ENCODE measurements at places on chromosomes 3 and 15.

DNA sequence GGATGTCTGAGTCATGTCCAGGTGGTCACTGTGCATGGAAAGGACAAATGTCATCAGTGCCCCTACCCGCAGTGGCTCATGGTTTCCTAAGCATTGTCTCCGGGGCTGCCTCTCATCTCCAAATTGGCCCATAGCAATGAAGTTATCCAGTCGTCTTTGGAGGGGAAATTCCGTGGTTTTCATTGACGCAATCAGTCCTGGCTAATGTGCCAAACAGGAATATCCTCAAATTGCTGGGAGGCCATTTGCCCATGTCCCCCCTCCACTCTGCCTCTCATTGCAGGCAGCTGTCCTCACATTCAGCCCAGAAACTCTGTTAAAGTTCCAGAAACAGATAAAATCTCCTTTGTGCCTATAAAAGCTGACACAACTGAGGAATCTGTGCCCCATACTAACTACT is 81.6 kb downstream of the MCTP2 start:
- peak; percentile 74 for DNase-seq

DNA sequence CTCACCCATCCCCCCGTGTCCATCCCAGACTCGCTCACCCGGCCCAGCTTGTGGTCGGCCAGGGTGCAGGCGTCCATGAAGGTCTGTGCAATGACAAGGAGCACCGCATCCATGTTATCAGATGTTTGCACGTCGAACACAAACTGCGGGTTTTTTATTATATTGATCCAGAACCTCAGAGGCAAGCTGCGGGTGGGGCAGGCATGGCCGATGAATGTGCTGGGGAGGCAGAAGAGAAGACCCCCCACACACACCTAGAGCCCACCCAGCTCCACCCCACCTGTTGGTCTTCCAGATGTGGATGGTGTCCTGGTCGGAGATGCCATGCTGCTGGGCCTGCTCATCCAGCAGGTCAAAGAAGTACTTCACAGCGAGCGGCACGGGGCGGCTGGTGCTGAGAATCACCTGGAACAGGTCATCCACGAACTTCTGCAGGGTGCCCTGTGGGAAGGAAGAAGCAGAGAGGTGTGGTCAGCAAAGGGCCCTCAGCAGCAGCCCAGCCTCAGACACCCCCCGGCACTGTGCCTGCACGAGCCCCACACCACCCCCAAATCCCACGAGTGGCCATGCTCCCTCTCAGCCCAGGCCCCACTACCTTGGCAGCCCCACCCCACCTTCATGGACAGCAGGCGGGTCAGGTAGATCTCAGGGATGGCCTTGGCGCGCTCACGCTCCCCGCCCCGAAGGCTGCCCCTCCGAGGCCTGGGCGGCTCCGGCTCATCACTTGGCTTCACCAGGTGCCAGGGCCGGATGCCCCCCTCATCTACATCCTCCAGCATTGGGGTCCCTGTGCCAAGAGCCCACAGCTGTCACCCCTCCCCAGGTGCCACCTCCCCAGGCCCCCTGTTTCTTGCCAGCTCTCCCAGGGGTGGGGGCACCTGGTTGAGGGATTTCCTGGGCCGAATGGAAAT is 20.3 kb downstream of the PLXNB1 start:
- no peak for DNase-seq

- DNase-seq, result no peak
Observed at GRCh38 chr3:117483839-117484238, 774.3 kb downstream of the TUSC7 start.

DNA sequence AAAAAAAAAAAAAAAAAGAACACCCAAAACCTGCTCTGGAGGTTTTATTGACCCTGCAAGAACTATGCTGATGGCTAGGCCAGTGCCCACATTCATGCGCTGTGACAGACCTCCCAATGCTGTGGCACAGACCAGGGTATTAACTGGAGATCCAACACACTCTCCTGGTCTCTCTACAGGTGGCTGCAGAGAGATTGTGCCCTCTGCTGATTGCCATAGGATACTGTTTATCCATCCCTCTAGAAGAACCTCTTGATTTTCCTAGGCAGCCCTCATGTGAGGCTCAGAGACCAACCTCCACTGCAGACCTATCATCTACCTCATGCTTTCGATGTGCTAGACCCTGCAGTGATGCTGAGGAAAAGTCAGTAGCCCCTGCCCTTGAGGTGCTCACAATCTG is 125.5 kb upstream of the TRIM42 start:
- no peak for DNase-seq

- no peak for DNase-seq
Observed at GRCh38 chr15:91022832-91023129, 387 bp upstream of the VPS33B start.

- no peak for DNase-seq
Observed at GRCh38 chr3:142597906-142598305, 1.7 kb downstream of the PLS1 start.

- no peak for DNase-seq
Observed at GRCh38 chr3:11206316-11206715, 52.0 kb downstream of the HRH1 start.

GRCh38 chr3:191972714-191973398 is 511.9 kb downstream of the PYDC2 start:
- no peak for DNase-seq

DNA sequence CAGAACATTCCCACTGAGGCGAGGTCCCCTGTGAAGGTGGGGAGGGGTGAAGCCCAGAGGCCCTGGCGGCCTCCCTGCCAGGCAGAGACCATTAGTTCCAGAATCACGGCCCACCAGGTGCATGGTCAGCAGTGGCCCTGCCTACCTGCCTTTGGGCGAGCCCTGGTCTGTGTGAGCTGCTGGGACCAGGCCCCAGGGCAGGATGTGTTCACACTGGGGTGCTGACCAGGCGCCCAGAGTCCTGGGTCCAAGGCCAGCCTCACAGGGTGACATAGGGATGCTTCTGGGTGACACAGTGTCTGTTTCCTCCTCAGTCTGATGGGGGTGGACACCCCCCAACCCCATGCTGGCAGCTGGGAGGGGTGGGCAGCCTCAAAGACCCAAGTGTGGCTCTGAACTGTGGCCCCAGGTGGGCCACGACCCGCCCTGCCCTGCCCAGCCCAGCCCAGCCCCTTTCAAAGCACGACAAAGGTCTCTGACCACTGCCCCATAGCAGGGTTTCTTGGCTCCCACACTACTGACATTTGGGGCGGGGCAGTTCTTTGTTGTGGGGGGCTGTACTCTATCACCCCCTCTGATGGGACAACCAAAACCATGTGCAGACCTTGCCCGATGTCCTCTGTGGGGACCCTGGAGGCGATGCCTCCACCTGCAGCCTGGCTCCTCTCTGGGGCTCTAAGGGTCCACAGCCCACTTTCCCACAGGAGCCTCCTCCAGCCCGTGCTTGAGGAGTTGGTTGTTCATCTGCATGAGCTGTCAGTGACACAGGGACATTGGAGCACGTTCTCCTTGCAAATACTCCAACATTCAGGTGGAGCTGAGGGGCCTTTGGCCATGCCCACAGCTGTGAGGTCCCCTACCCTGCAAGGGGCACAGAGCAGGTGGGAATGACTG is 44.8 kb upstream of the SLC41A3 start:
- no peak for DNase-seq

GRCh38 chr3:111603679-111604078 is 8.5 kb upstream of the ZBED2 start:
- DNase-seq, result no peak

DNA sequence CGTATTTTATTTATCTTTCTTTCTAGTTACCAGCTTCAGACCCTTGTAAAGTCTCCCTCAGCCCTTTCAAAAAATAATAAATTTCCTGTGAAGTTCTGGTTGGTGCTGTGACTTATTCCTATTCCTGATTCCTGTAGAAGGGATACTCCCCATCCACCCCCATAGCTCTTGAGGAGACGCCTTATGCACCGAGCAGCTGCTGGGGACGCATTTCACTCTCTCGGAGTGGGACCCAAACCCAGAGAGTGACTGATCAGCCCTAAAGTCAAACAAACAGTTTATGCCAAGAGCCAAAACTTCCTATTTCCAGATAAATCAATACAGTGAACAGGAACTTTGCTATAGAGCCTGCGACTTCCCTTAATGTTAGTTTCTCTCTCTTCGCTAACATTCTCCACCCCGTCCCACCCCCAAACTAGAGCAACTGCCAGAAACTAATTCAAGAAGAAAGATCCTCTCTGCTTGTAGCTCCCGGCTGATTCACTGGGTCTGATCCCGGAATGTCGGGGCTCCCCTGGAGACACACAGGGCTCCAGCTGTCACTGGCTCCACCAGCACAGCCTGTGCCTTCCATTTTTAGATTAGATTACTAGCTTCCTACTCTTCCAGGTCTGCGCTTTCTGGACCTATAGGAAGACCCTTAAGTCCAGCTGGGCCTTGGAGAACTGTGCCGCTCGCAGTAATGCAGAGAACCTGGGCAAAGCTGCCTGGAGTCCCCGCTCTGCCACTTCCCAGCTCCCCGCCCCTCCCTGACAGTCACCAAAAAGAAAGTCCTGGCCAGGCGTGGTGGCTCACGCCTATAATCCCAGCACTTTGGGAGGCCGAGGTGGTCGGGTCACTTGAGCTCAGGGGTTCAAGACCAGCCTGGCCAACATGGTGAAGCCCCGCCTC is 45.2 kb downstream of the KLHL25 start:
- peak; percentile 48 for DNase-seq

DNA sequence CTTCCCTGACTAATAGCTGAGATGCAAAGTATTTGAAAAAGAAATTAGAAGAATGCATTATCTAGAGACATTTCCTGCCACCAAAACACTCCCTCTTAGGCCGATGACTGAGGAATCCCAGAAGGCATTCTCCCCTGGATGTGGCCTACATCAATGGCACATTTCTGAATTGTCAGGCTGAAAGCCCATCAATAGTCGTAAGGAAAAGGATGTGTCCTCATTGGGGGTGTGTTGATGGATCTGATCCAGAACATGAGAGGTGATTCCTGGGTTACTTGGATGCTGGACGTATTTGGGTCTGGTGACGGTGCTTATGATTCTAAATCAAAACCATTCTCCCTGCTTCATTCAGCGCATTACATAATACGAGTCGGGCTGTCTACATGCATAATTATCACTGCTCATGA is 216.9 kb upstream of the CDIN1 start:
- DNase-seq, result peak; percentile 86

- DNase-seq, result no peak
Observed at GRCh38 chr3:134052370-134052769, 22.6 kb upstream of the SLCO2A1 start.

DNA sequence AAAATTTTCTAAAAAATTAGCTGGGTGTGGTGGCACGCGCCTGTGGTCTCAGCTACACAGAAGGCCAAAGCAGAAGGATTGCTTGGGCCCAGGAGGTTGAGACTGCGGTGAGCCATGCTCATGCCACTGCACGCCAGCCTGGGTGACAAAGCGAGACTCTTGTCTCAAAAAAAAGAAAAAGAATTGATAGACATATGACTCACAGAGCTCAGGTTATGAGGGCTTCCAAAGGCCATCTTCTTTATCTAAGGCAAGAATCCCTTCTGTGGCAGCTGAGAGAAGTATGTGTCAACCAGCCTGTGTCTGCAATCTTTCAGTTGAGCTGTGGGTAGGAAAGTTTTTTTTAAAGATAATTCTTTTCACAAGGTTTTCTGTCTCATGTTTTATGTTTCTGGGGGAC is 53.9 kb downstream of the MRPS25 start:
- no peak for DNase-seq

DNA sequence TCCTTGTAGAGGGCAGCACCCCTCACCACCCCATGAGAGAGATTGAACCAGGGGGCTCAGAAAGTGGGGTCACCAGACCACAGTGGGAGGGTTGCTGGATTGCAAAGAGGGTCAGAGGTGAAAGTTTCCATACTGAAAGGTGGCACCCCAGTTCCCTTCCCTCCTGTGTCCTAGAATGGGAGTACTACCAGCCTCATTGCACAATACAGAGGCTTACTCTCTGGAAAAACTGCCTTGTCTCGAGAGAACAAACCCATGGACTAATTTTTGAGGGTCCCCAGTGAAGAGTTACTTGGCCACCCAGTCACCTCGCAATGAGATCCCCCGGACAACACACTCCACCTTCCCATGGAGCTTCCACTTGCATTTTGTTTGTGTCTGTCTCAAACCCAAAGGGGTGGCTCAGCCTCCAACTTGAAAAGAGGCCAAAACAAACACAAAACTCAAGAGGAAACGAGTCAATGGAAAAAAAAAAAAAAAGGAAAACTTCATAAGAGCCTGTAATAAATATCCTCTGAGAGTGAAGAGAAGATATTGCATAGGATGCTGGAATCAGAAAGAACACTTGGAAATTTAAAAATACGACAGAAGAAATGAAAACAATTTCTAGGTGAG is 18.6 kb downstream of the MESP2 start:
- peak; percentile 36 for DNase-seq

GRCh38 chr3:354432-354831 is 157.9 kb downstream of the CHL1 start:
- DNase-seq, result peak; percentile 15

GRCh38 chr15:71133747-71134472 is 18.6 kb downstream of the THSD4 start:
- no peak for DNase-seq

- no peak for DNase-seq
Observed at GRCh38 chr3:113111011-113111707, 100.2 kb upstream of the BOC start.

- DNase-seq, result no peak
Observed at GRCh38 chr3:2099028-2099671, 484 bp downstream of the CNTN4 start.

DNA sequence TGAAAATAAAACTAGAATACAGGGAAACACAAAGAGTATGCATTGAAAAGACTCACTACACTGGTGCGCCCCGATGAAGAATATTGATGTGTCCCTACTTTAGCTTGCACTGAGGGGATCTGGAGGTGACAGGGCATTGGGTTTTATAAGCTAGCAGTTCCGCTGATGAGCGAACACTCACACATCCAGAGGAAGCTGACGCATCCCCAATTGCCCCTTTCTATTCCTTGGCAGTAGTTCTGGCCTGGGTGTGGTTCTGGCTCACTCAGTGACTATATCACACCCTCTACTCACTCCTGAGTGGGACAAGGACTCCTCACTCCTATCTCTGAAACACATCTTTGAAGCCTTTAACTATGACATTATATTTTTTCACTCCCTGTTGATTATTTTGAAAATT is 71.0 kb downstream of the B3GNT5 start:
- no peak for DNase-seq

GRCh38 chr15:56428821-56429458 is 36.0 kb downstream of the MNS1 start:
- peak; percentile 8 for DNase-seq

- DNase-seq, result no peak
Observed at GRCh38 chr3:140243575-140243974, 308.6 kb downstream of the CLSTN2 start.

GRCh38 chr3:114286266-114286665 is 7.6 kb upstream of the TIGIT start:
- no peak for DNase-seq

GRCh38 chr15:68235022-68235421 is 5.5 kb upstream of the CLN6 start:
- DNase-seq, result no peak

- no peak for DNase-seq
Observed at GRCh38 chr3:191240486-191240885, 41.4 kb downstream of the OSTN start.

- no peak for DNase-seq
Observed at GRCh38 chr3:64995857-64996551, 308.2 kb upstream of the ADAMTS9 start.

- DNase-seq, result no peak
Observed at GRCh38 chr3:61686228-61686648, 124.9 kb downstream of the PTPRG start.
